BE2C (cell line): ENCODE measurements at places on chromosomes 3 and 15.
A peak's percentile ranks its signal among the peaks of the same experiment; 100 is the strongest.

GRCh38 chr3:95246413-95246812 is 1183.6 kb downstream of the NSUN3 start:
- no peak for DNase-seq

- no peak for DNase-seq
Measured at GRCh38 chr15:71654042-71654719, 156.2 kb upstream of the NR2E3 start.

DNA sequence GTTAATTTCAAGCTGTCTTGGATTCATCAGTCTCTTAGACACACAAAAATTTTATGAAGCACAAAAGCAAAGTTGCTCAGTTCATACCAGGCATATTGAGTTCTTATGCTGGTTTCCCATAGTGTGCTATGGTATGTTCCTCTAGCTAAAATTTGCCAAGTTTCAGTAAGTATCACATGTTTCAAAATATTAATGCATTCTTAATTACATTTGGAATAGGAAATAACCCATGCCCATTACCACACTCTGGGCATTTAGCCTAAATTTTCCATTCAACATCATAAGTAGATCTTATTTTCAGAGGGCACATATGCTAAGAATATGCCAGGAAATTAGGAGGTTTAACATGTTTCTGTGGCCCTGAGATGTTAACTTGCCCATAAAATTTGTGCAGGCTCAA is 289.9 kb downstream of the SHOX2 start:
- no peak for DNase-seq

GRCh38 chr3:183538486-183538885 is 17.0 kb downstream of the KLHL6 start:
- no peak for DNase-seq

DNA sequence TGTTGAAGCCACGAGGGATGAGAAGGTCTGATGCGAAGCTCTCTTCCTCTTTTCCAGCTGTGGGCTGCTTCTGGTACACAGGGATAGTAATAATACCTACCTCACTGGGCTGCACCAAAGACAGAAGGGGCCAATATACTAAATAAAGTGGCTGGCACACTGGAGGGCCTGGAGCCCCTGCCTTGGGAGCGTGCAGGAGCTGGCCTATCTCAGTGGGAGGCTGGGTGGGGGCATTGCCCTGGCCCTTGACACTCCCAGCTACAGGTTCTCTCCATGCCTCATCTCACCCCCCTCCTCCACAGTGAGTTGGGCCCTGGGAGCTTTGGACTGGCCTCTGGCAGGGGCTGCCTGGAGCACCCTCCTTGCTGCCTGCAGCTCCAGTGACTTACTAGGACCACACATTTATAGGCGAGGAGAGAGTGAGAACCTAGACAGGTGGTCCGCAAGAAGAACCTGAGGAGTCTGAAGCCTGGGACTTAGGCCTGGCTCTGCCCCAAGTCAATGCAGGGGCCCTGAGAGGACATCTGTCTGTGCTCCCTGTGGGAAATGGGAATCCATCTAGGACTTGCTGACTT is 1.6 kb downstream of the NOX5 start:
- DNase-seq = no peak

- DNase-seq = peak; percentile 76
Measured at GRCh38 chr3:187739561-187740332, 5.5 kb downstream of the BCL6 start.

DNA sequence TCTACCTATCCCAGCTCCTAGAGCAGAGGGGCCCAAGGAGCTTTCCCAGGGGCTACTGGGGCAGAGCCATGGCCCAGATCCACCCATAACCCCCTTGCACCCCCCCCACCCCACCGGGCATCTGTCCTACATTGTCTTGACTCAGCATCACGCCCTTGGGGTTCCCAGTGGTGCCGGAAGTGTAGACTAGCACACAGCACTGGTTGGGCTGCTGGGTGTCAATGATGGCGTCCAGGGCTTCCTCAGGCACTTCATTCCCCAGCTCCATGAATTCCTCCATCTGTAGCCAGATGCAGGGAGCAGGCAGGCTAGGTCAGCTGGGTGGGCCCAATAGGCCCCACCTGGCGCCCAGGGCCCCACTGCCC is 33.2 kb downstream of the IDH3A start:
- DNase-seq = no peak

DNA sequence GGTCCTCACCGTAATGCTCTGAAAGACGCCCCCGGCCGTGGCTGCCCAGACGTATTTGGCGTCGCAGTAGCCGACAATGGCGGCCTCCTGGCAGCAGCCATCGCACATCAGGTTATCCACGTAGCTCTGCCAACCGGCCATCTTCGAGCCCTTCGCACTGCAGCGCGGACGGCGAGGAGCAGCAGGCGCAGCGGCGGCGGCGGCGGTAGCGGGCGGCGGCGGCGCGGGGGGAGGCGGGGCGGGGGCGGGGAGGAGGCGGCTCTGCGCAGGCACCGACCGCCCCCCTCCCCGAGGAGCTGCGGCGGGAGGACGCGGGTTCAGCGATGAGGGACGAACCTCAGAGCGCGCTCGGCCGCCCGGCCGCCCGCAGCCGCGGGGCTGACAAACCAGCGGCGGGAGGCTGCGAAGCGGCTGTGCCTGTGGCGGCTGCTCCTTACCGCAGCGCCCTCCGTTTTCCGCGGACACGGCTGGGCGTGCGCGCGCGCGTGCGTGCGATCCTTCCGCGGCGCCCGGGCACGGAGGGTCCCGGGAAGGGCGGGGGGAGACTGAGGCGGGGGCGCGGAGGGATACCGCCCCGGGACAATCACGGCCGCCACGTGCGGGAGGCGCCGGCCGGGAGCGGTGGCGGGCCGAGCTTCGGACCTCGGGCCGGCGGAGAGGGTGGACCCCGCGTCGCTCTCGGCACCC is at the start of gene PFN2:
Gene PFN2 (minus strand): TSS at position 180 of the 687 bp plus-strand sequence. CDS start 39 bp downstream, at position 141.
- DNase-seq = peak; percentile 83

DNA sequence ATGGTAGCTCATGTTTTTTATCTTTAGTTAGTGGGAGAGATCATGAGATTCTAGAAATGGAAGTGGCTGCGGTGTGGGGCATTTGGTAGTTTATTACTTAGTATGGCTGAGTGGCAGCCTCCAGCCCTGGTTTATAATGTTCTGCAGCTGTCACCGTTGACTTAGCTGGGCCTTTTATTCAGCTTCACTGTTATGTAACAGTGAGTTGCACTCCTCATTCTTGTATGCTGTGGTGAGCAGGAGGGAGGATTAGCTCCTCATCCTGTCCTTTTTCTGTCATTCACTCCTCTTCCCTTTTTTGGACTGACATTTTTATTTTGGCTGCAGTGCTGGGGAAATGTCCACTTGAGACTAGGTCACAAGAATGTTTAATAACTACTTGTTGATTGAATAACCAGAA is 29.5 kb downstream of the RAD54L2 start:
- no peak for DNase-seq

DNA sequence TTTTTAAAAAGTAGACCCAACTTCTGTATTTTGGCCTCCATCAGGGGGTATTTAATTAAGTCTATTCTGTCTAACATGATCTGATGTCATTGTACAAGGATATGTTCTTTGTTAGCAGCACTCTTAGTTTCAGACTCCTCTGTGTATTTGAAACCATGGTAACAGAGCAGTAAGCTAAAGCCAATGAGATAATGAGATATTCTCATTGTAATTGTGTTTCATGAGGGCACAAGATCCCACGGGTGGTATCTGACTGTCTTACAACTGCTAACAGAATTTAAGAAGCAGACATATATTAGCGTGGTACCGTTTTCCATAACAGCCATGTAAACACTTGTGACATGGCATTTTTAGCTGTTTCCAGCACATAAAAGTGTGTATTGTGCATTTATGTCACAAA is 251.2 kb upstream of the VEPH1 start:
- DNase-seq = no peak

- no peak for DNase-seq
Measured at GRCh38 chr15:55253580-55253979, 36.0 kb downstream of the RAB27A start.

- DNase-seq = no peak
Measured at GRCh38 chr3:38376098-38376816, 29.7 kb downstream of the XYLB start.

GRCh38 chr3:20648921-20649381 is 462.9 kb upstream of the SGO1 start:
- no peak for DNase-seq

GRCh38 chr3:70360979-70361760 is 48.7 kb upstream of the MDFIC2 start:
- DNase-seq = no peak

DNA sequence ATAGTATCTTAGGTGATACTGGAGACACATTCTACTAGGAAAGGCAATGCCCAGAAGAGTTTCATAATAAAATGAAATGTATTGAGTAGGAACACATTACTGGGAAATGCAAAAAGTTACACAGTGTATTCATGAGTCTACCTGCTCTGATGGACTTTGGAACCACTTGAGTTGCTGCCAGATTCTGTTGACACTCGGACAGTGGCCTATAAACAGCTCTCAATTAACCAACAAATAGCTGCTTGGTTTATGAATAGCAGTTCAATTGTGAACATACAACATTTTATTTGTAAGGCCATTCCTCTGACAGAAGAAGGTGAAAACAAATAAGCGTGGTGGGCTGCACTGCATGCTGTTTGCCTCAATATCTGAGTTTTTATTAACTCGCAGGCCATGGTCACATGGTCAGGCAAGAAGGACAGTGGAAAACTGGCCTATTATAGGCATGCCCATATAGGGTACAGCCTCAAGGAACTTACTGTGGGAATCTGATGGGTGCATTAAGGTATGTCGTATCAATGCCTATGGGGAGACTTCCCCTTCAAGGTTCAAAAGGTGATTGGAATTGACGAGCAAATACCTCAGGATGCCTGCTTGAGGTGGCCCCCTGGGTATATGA is 66.2 kb downstream of the C3orf80 start:
- DNase-seq = no peak

DNA sequence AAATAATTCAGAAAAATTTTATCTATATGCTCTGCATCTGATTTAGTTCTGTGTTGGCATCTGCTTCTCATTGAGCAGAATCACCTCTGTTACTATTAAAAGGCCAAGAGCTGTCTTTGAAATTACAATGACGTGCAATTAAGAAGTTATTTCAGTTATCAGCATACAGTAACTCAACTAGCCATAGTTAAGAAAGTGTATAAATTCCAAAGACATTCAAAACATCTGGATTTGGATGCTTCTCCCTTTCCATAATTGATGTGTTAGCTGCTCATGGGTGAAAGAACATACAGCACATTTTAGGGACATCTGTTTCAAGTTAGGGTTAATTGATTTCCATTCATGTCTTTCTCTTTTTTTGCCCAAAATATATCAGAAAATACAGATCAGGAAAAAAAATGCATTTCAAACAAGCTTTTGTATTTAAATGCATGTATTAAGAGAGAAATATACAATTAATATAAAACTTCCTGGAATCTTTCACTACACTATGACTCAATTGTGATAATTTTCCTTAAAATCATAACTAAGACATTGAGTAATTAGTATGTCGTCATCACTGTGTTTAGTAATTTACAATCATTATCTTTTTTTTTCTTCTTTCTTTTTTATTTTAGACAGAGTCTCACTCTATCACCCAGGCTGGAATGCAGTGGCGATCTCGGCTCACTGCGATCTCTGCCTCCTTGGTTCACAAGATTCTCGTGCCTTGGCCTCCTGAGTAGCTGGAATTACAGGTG is 82.7 kb upstream of the MBNL1 start:
- no peak for DNase-seq

- no peak for DNase-seq
Measured at GRCh38 chr15:43218908-43219706, 1.7 kb downstream of the EPB42 start.

- DNase-seq = no peak
Measured at GRCh38 chr3:187795207-187795960, 50.1 kb upstream of the BCL6 start.

GRCh38 chr15:100221471-100222348 is 120.1 kb downstream of the ADAMTS17 start:
- DNase-seq = no peak

- no peak for DNase-seq
Measured at GRCh38 chr3:8563597-8563996, 62.0 kb downstream of the LMCD1 start.

DNA sequence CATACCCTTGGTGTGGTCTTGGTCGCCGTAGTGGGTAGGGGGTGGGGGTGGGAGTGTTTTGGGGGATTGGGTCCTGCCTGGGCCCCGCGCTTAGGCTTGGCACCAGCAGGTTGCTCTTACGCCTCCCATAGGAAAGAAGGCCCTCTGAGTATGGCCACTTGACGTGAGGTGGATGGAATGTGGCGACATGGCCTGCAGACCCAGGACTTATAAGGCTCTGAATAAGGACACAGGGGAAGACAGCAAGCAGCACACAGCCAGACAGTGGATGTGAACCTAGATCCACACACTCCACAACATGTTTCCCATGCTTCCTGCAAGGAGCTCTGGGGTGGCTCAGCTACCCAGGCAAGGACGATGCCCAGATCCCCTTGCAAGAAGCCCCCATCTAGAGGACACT is 12.4 kb downstream of the RBPMS2 start:
- DNase-seq = no peak

DNA sequence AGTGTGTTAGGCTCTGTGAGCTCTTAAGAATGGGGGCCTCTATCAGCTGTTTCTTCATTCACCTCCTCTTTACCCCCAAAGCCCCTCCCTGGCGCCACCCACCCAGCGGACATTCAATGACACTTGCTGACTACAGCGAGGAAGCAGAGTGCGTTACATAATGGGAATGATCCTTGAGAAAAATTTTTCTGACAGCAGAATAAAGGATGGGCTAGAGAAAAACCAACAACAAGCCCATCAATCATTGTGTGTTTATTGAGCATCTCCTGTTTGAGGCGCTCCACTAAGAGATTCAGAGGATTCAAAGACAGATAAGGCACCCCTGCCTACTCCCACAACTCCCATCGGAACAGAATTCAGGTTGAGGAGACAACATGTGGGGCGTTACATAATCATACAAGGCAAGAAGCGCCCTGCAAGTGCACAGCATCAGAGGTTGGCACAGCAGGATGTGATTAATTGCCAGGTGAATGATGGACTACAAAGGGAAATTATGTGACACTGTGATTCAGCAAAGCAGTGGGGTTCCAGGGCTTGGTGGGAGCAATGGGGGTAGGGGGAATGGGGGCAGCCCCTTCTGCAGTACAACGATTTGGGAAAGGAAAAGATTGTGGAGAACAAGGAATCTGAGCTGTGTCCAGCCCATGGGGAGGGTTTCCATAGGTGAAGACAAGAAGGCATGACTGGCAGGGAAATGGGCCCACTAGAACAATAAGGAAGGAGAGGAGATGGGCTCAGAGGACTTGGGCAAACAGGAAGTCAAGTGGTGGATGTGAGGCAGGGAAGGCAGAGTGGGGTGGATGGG is 141.3 kb upstream of the ATP2B2 start:
- no peak for DNase-seq

DNA sequence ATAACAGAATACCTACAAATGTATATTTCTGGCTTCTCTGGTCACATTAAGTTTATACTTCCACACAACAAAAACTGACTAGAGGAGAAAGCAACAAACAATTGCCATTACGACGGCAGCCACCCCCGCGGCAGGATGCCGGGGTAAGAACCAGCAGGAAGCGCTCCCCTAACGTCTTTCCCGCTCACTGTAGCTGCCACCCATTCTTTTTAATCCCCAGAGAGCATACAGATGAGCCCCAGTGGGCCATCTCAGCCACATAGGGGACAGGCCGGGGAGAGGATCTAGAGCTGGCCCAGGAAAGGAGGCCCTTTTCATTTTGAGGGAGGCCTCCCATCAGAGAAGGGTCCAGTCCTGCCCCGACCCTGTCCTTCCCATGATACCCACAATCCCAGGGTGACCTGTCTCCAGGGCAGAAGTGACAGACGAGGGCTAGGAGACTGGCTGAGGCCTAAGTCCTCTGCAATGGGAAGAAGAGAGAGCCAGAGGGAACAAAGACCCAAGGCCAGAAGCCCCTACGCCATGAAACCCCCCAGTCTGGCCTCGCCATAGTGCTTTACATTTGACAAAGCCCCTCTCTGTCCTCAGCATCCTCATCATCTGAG is 3.6 kb upstream of the CALML4 start:
- DNase-seq = no peak
